Left ventricle myocardium superior (tissue), 1 donor: ENCODE measurements at places on chromosomes 1 and 21.

DNA sequence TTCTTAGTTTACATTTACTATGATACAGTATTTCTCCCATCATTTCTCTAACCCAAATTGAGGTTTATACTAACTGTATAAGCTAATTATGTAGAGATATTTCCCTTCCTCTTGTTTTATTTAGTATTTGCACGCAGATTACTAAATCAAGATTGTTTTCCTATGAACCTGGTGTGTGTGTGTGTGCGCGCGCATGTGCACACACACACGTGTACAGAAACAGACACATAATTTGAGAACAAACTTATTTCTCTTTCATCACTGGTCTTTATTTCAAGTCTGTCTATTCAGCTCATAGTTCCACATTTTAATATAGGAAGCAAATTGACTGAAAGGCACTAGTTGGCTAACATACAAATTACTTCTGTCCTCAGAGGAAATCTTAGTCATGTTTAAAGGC lies 19.7 kb upstream of the COL24A1 start:
- DNase-seq = no peak

- no peak for DNase-seq
Measured at GRCh38 chr1:243933495-243933894, 83.5 kb upstream of the AKT3 start.

DNA sequence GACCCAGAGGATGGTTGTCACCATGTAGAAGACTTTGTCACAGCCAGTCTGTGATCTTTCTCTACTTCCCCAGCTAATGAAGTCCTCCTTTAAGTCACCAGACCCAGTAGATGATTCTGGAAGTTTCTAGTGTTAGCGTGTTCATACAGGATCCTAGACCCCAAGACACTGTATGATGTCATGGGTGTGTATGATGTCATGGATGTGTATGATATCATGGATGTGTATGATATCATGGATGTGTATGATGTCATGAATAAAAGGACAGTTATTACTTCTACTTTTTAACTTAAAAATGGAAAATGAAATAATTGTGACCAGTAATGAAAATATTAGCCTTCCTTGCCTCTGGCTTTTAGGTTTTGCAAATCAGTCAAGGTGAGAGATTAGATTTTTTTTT lies 260.0 kb downstream of the FMN2 start:
- no peak for DNase-seq

- peak; percentile 78 for DNase-seq
Measured at GRCh38 chr21:33403786-33404585, 773 bp downstream of the IFNGR2 start.

DNA sequence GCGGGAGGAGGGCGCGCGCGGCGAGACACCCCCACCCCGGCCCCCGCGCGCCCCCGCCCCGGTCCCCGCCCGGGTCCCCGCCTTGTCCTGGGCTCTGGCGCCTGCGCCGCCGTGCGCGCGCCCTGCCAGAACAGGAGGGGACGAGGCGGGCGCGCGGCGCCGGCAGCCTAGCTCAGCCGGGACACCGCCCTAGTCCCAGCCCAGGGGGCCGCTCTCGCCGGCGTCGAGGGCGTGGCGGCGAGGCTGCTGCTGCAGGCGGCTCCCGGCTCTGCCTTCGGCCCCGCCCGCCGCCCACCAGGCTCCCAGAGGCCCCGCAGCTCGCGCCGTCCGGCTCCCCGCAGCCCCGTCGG lies at the start of gene RCAN3:
TSS of gene RCAN3 (plus strand) at position 128 of the 350 bp plus-strand sequence. CDS start 11,537 bp downstream, outside the sequence.
- peak; percentile 94 for DNase-seq

GRCh38 chr1:45589861-45590260 lies 6.0 kb downstream of the NASP start:
- no peak for DNase-seq

DNA sequence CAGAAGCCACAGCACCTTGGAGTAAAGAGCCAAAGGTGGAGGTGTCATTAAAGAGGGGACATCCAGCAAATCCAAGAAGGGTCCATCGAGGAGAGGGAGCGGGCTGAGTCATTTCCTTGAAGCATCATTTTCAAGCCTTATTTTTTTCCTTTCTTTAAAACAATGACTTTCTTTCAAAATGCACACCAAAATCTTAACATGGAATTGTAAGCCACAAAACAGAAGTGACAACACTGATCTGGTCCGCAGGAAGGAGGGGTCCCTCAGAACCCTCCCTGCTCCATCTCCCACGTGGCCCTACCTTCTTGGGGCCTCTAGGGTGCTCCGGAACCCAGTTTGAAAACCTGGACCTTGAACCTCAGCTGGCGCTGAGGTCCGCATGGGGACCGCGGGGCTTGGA lies 14.8 kb downstream of the DHRS3 start:
- DNase-seq = no peak

- DNase-seq = no peak
Measured at GRCh38 chr1:185595835-185596667, 138.1 kb upstream of the HMCN1 start.

DNA sequence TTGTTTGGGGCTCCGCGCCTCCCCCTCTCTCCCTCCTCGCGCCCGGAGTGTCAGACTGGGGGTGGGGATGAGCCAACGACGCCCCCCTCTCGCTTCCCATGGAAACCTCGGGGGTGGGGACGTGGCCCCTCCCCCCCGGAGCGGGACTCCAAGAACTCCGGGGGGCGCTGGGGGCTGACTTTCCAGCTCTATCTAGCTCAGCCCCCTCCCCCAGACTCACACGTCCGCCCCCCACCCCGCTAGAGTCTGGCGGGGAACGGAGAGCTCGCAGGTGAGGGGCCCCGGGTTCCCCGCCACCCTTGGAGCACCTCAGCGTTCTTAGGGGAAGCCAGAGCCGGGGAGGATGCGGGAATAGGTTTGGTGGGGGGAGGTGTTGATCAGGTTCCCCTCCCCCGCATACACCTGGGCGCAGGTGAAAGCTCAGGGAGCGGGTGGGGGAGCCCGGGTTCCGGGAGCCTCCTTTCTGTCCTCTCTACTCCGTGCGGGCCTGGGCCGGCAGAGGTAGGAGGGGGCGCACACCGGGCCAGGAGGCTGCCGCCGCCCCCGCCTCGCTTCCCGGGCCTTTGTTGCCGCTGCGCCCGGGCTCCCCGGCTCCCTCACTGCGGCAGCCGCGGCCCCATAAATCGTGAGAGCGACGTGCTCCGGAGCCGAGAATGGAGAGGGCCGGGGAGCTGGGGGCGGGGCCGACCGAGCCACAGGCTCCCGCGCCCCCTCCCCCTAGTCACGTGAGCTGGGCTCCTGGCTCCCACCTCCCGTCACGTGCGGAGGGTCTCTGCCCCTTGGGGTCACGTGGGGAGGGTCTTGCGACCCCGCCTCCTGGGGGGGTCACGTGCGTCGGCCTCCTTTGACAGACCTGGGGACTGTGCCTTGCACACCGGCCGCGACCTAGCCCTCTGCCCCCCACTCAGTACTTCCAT lies 1.9 kb downstream of the EFNA3 start:
- DNase-seq = no peak

DNA sequence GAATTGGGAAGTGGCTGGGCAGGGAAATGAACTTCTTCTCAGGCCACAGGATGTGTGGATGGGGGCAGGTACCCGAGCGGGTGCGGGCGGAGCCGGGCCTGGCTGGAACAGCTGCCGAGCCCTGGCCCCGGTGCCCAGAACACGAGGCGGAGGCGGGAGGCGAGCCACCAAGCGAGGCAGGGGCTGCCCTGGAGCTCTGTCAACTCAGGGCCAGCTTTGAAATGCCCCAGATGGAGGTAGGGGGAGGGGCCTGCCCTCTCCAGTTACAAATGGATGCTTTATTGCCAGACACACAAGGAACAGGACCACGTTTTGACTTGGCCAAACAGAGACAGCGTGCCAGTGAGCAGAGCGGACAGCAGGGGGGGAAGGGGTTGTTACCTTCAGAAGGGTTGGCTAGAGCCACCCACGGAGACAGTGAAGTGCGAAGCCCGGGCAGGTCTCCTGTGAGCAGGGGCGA lies 240.4 kb downstream of the SDCCAG8 start:
- peak; percentile 61 for DNase-seq

GRCh38 chr1:107535091-107535490 lies 394.3 kb downstream of the NTNG1 start:
- no peak for DNase-seq

GRCh38 chr21:45064618-45065399 lies 9.6 kb upstream of the ADARB1 start:
- no peak for DNase-seq

DNA sequence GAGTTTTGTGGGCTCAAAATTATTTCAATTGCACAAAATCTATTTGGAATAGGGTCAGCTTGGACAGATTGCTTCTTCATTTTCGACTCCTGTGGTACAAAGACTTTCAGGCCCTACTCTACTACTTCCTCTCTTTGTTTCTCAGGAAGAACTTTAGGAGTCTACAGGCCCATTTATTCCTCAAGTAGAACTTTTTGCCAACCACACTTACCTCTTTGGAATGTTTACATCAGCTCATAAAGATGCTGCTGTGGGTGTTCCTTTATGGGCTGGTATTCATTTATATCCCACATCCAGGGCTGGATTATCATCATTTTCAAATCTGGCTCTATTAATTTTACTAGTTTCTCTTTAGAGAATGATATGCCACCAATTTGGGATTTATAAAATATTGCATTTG lies 46.3 kb upstream of the TNFSF18 start:
- DNase-seq = no peak

DNA sequence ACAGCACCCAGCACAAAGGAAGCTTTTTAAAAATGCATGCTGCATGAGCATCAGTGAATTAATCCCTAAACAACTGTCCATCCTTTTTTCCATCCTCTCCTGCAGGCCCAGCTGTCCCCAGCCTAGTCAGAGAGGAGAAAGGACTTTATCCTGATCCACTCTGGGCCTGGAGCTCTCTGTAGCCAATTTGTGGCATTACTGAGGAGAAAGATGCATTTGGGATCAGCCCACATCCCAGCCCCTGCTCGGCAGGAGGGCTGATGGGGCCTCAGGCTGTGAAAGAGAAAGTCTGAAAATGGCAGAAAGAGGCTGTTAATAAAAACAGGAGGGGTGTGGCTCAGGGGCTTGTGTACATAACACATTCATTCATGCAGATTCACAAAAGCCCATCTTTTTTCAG lies 37.5 kb upstream of the ATP2B4 start:
- no peak for DNase-seq
